ENCODE measurements at places on chromosomes 3 and 15.

- DNase-seq = no peak
Measured at GRCh38 chr3:58293516-58293915, 12.5 kb upstream of the RPP14 start.

GRCh38 chr3:42519568-42519962 is 17.1 kb downstream of the VIPR1 start:
- no peak for DNase-seq

GRCh38 chr3:194137506-194138474 is 1.8 kb downstream of the HES1 start:
- DNase-seq = peak; percentile 6

DNA sequence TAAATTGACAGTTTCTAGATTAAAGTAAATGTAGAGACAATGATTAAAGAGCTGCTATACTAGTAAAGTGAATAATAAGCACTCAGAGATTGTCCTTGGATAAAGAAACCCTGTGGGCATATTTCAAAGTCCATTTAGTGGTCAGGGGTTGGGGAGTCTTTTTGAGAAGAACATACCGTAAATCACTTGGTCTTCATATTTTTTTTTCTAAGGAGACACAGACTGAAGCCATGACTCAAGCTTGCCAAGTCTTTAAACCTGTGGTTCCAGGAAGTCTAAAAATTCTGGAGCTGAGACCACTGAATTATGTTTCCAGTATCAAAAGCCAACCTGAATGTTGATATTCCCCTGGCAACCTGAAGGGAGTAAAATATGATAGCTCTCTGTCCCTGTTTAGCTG is 171.0 kb downstream of the TPRG1 start:
- DNase-seq = no peak

DNA sequence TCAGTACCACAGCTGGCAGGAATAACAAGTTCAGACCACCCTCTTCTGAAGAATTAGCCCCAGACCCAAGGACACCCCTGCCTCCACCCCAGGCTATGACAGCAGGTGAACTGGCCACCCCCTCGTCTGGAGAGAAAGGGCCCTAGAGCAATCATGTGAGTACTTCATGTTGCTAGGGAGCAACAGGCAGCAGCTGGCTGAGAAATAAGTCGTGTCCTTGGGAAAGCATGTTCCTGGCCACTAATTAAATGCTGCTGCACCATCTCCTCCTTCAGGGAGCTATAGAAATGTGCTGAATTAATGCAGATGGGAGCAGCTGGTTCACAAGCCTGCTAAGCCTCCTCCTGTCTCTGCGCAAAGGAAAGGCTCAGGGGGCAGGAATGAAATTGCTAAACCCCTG is 31.5 kb downstream of the MRPS11 start:
- DNase-seq = no peak

DNA sequence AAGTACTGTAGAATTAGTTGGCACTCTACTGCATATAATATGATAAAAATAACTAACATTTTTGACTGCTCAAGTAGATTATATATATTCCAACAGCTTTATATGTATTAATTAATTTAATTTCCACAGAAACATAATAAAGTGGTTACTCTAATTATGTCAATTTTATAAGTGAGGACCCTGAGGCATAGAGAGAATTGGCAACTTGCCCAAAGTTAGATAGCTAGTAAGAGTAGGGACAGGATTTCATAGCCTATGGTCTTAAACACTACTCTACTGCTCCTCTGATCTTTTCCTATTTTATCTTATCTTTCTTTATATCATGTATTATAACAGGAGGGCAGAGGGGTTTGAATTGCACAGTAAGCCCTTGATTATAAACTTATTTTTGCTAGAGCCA is 418.7 kb upstream of the SGO1 start:
- no peak for DNase-seq

DNA sequence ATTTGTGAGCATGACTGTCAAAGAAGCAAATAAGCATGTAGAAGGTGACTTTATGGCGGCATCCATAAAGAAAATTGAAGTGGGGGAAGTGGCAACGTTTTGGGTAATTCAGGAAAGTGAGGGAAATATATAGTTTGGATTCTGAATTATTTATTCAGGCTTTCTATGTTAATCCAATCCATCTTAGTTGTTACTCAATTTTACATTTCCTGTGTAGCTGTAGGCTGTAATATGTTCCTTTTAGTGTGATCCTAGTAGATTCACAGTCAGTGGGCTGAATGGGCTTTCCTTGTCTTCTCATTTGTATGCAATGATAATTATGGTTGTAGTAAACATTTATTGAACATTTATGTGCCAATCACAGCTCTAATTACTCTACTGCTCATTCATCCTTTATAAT is 654.1 kb downstream of the EDEM1 start:
- DNase-seq = no peak

GRCh38 chr15:52975941-52976449 is 185.9 kb upstream of the ONECUT1 start:
- DNase-seq = no peak

DNA sequence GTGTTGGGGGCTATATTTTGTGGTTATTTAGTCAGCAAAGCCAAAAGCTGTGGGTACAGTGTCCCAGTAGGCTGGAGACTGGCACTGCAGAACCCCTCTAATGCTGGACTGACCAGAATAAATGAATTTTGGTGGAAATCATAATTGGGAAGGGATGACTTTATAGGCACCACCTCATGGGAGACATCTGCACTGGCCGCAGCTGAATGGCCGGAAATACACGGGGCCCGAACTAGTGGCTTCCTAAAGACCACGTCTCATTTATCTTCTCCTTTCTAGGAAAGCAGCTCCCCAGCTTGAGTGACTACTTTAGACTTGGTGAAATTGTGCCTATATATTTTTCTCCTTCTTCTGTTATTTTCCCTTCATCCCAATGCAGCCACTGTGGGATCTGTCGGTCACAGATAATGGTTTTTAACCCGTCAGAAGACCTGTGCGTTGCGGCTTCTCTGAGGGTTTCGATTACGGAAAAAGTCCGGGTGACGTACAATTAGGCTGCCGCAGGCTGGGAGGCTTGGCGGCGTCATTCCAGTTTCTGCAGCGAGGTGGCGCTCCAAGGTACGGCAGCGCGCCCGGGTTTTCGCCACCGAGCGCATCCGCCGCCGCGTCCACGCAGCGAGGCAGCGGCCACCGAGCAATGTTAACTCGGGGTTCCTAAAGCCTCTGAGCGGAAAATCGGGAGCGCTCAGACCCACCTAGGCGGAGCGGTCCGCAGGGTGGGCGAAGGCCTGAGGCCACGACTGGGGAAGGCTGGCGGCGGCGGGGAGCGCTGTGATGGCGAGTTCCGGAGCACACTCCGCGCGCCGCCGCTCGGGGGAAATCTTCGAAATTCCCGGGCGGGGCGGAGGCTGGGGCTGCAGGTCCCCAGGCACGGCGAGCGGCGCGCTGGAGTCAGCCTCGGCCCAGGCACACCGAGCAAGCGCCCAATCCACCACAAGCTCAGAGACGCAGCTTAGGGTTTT is 26.3 kb downstream of the NR2F2 start:
- peak; percentile 30 for DNase-seq

GRCh38 chr15:98684995-98685525 is 36.7 kb downstream of the IGF1R start:
- DNase-seq = no peak

DNA sequence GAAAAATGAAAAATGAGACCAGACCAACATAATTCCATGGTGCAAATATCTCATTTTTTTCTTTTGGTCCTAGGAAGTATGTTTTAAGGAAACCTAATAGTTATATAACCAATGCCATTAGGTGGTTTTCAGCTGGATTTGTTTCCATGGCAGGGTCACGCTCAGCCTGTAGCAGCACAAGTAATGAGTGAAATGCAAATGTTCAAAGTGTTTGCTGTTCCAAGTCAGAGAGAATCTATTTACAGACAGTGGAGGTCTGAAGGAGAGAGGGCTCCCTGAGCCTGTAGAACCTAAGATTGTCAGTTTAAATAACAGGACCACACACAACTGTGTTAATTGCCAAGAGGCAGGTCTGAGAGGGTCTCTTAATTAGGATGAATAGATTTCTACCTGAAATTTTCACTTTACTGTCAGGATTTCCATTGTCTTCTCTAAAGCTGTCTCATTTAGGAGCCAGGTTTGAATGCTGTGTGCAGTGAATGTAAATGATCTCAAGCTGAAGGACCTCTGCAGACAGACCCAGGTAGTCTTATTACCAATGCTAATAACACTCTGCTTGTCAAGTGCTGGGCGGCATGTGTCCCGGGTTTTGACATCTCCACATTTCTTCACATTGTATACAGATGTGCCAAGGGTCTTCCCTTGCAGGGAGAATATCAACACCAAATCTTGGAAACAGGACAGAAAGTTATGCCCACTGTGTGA is 317.3 kb upstream of the NECTIN3 start:
- DNase-seq = no peak

DNA sequence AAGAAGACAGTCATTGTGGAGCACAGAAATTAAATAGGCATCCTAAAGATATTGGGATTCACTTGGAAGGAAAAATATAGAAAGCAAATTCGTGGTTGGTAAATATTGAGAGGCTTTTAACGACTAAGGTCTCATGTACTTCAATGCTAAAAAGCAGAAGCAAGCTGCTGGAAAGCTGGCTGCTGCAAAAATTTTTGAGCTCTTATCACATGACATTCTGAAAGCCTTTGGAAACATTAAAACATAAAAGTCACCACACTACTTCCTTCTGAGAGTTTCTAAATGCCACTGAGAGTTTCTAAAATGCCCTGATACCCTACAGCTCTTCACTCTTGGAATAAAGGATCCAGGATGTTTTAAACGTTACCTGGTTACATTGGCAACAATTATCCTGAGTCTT is 39.0 kb upstream of the CBLB start:
- no peak for DNase-seq

DNA sequence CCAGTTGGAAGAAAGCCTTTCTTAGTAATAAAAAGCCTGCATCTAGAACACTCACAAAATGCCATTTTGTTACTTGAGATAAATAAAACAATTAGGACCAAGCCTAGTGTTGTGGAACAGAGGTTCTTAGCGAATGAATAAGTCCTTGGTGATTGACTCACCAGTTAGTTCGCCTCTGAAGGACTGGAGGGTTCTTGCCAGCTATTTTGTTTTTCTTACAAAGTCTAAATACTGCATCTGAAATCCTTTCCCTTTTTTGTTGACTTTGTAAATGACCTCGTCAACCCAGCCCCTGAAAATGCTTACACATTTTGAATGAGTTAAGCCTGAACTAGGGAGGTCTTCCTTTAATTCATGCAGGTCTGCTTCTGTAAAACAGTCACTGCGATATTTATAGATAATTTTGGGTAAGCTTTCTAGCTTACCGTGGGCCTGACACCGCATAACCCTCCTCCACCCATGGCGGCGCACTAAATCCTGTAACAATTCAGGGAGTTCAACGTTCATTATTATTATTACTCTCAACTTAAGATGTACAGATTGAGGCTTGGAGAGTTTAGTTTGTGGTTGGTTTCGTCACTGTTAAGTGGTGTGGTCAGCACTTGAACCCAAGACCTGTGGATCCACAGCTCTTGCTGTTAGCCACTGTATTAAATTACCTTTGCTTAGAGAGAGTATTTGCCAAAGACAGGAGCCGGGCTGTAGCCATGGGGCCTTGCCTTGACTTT is 45.0 kb upstream of the SACM1L start:
- DNase-seq = no peak

DNA sequence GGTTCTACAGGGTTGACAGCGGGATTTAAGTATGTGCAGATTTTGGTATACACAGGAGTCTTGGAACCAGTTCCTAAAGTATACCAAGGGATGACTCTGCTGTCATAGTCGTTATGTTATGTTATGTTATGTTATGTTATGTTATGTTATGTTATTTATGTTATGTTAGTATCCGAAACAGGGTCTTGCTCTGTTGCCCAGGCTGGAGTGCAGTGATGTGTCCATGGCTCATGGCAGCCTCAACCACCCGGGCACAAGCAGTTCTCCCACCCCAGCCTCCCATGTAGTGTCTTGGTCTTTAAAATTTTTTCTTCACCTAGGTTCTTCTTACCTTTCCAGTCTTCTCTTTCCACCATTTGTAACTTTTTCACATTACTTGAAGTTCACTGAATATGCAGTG is 21.7 kb downstream of the PPP4R2 start:
- DNase-seq = no peak

DNA sequence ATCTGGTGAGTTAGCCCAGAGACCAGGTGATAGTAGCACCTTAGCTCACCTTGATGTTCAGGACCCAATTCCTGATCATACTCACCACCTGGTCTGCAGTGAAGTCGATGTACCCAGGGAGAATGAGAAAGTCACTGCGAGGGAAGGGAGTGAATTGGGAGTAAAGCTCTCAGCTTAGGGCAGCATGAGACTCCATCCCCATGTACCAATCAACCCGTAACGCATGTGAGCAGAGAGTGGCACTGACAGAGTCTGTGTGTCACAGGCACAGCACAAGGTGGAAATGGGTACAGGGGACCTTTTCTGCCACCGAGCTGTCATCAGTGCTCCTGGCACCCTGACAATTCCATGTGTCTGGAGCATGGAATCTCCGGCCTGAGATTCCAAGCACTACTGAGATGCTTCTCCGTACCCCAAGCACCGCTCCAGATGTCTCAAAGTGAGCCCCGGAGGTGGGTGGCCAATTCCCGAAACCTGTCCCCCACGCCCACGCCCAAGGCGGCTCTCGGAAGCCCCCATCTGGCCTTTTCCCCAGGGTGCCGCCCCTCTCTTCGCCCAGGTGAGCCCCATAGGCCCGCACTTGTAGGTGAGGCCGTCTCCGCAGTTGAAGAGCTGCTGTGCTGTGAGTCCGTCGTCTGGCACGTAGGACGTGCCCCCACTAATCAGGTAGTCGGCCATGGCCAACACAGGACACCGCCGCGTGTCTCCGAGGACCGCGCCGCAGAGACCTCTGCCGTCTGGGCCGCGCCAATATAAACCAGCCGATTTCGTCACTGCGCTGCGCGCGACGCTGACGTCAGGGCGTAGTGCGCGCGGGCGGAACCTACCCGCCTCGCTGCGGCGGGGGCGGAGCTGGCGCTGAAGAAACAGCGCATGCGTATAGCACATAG is at the start of gene IMPDH2:
IMPDH2 (minus strand) TSS at position 726 of the 890 bp plus-strand sequence; CDS start at position 678, 48 bp downstream.
- peak; percentile 85 for DNase-seq

DNA sequence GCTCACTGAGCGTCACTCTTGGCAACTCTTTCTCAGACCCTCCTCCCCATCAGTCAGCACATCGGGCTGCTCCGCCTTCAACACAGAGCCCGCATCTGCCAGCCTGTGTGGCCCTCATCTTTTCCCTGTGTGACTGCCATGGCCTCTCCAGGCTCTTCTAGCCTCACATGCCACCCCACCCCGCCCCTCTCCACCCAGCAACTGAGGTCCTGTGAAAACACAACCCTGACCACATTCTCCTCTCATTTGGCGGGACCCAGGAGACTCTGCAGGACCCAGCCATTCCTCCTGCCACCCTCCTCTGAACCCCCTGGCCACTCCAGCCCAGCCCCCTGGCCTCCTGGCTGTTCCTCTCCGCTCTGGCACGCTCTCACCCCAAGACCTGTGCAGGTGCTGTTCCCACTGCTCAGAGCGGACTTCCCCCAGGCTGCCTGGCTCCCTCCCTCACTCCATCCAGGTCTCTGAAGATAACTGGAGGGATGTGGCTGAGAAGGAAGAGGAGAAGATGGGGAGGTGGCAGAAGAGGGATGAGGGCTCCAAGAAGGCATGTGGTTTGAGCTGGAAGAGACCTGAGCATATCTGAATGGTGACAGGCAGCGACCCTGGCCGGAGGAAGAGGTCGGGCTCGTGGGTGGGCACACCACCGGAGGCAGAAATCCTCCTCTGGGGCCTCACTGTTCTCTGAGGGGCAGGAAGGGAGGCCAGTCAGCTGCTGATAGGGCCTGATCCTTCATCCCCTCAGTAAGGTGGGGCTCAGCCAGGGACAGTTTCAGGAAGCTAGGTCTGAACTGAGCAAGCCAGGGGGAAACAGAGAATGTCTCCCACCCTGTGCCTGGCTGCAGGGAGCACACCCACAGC is 111.2 kb upstream of the RPL32 start:
- no peak for DNase-seq

GRCh38 chr3:47932421-47932820 is 83.8 kb downstream of the MAP4 start:
- no peak for DNase-seq
